ENCODE measurements at places on chromosomes 1 and 21.

GRCh38 chr1:180415985-180416633, 86.3 kb downstream of the ACBD6 start:
- DNase-seq, result peak; percentile 49

- no peak for DNase-seq
These were observed 11.1 kb upstream of the RPRD2 start for GRCh38 chr1:150352866-150353265.

GRCh38 chr1:4654764-4655673, 610 bp downstream of the AJAP1 start:
- DNase-seq, result no peak

DNA sequence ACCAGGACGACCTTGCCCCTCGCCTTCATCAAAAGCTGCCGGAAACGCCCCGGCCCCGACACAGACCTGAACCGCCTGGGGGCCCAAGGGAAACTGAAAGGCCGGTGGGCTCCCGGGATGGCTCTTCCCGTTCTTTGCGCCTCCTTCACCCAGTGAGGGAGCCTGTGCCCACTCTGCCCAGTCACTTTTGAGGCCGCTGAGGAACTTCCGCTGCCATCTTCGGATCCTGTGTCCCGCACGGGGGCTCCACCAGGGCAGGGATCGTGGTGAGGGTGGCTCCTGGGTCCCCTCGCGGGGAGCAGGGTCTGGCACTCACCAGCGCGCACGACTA, 104.0 kb downstream of the PPIAL4G start:
- DNase-seq, result no peak

DNA sequence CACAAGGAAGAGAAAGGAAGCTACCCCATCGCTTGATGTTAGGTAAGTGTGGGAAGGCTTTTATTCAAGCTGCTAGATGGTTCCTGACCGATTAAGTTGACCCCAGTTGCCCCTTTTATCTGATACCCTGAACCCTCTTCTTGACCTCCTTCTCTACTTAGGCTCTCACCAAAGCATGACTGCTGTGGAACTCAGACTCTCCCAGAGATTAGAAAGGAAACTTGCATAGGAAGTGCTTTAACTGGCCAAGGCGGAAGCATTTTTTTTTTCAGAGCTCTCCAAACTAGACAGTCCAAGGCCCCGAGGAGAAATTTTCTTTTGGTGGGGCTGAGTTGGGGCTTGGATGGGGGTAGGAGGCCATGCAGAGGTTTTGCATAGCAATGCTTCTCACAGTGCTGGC, 101.3 kb upstream of the USP24 start:
- DNase-seq, result no peak

GRCh38 chr21:32352526-32352925, 40.3 kb downstream of the URB1 start:
- no peak for DNase-seq

GRCh38 chr1:51000651-51001050, 30.6 kb downstream of the CDKN2C start:
- no peak for DNase-seq

- no peak for DNase-seq
These were observed 528.7 kb upstream of the PLXNA2 start for GRCh38 chr1:208772891-208773290.

GRCh38 chr1:27348861-27349783, 7.3 kb downstream of the SYTL1 start:
- DNase-seq, result peak; percentile 88

GRCh38 chr1:30764939-30765555, 7.5 kb upstream of the LAPTM5 start:
- no peak for DNase-seq

DNA sequence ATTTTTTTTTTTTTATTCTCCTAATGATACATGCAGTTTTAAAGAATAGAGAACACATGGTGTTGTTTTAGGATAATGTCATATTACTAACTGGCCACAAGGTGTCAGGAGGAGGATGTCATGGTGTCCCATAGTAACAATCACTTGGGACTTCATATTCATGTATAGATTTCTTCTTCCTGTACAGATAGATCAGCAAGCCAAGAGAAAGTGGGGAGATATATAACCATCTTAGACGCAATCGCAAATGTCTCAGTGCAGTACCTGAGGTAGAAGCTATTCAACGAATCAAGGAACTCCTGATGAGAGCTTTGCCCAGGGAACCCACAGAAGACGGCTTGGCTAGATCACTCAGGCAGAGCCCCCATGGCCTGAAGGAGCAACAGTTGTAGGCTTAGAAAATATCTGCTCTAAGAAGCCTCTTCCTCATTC, 12.3 kb downstream of the OR2T11 start:
- peak; percentile 41 for DNase-seq

DNA sequence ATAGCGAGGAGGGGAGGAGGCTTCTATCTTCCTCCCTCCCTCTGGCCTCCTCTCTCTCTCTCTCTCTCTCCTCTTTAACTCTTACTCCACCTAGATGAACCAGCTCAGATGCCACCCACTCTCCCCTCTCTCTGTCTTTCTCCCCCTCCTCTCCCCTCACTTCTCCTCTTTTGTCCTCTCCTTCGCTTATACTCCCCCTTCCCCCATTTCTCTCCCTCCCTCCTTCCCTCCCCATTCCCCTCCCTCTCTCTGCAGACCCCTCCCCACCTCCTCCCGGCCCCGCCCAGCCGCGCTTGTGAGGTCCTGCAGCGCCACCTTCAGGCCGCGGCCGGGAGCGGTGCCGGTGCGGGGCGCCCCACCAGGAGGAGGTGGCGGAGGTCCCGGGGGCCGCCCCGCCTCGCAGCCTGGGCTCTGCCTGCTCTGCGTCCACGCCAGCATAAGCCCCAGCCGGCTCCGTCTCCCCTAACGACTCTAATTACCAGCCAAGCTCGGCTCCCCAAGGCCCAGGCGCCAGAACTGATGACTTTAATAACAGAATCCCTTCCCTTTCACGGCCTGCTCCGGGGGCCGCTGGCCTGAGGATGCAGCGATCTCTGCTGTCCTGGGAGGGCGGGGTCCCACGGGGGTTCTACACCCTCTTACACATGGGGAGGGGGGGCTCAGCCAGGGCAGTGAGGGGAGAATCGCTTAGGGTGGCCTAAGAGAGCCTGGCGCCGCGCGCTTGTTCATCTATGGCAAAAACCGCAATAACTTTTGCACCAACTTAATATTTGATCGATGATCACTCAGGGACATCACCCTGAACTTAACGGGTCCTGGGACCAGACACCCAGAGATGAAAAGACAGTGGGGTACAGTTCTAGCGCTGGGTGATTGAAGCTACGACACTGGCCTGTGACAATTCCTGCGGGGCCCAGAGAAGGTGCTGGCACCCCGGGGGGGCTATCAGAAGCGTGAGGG, 637.3 kb downstream of the MATN1 start:
- DNase-seq, result no peak

GRCh38 chr1:60227601-60228000, 154.0 kb upstream of the C1orf87 start:
- DNase-seq, result peak; percentile 2

DNA sequence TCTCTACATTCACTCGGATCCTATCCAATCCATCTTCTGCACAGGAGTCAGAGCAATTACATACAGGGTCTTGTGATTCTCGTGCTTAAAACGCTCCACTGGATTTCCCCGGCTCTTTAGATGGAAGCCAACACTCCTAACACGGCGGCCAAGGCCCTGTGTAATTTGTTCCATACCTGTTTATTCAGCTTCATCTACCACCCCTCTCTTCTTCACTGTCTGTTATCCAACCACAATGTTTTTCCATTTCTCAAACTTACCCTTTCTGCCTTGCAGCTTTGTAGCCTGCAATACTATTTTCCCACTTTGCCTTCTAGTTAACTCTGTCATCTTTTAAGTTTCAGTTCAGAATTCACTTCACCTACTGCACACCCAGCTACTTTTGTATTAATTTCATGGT, 249.6 kb upstream of the USP25 start:
- no peak for DNase-seq

- DNase-seq, result no peak
These were observed 53.4 kb downstream of the KRTAP19-8 start for GRCh38 chr21:30984889-30985288.

GRCh38 chr1:224623743-224624333, 7.7 kb downstream of the CNIH3 start:
- peak; percentile 44 for DNase-seq

DNA sequence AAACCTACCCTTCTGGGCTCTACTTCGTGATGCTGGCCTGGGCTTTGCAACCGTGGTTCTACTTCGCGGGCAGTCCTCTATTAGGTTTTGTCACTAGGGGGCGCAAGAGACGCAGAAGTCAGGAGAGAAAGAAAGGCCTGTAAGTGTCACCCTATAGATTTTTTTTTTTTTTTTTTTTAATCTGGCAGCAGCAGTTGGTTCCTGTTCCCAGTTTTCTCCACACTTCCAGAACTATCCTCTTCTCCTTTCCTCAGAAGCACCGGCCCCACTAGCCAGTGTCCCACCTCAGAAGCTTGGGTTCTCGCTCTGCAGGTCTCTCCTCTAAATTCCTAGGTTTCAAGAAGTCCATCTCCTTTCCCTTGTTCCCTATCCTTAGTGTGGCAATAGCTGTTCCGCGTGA, 9.1 kb upstream of the LCE2D start:
- DNase-seq, result peak; percentile 79

DNA sequence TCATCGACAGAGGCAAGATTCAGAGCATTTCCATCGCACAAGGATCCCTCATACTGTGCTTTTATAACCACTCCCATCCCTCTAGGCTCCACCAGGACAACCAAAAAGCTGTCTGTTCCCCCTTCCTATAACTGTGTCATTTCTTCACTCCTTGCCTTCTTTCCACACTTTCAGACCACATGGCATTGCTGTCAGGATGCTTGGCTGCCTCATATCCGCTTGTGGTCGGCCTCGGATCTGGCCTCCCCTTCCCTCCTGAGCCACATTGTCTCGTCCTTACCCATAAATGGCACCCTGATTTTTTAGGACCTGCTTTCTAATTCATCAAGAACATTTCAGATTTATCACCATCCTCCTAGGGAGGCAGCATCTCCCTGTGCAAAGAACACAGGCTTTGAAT, 80.5 kb downstream of the HIVEP3 start:
- no peak for DNase-seq

- DNase-seq, result no peak
These were observed 1.3 kb downstream of the RNF2 start for GRCh38 chr1:185046668-185047067.

GRCh38 chr1:47433477-47434050, 4.3 kb upstream of the FOXD2 start:
- DNase-seq, result no peak

- peak; percentile 60 for DNase-seq
These were observed 95.1 kb downstream of the GPATCH2 start for GRCh38 chr1:217535601-217536377.

DNA sequence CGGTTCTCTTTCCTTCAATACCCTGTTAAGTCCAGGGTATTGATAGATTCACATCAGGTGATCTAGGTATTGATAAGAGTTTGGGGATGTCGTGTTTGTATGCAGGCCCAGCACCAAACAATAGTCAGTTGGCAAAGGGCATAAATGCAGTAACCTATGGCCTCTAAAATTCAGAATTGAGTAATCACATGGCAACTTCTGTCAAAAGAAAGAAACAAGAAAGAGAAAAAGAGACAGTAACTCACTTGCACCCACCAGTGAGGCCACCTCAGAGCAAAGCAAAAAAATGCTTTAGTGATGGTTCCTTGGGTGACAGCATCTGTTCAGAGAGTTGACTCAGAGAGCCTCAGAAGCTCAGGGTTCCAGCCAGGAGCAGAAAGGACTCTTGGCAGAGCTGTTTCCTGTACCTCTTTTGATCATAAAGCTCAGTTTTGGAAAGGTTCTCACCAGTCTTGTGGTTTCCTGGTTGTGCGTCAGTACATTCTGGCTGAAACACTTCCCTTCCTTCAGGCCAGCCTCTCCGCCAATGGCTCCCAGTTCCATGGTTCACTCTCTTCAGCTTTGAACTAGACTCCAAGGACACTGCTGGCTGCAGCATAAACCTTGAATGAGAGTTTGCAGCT, 70.1 kb upstream of the GORAB start:
- DNase-seq, result peak; percentile 44

DNA sequence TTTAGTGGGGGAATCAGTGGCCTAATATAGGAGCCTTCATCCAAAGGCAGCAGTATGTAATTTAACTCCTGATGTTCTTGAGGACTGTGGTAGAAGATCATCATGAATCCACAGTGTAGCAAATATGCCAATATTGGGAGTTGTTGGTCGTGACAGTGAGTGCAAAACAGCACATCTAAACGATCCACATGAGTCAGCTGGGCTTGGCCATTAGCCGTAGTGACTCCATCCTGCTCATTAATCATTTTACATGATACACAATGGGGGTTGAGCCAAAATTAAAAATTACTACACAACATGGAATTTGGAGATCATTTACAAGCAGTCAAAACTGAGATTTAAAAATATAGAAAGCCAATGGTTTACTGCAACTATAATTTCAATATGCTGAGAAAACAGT, 653.9 kb upstream of the CAMK1G start:
- peak; percentile 82 for DNase-seq

DNA sequence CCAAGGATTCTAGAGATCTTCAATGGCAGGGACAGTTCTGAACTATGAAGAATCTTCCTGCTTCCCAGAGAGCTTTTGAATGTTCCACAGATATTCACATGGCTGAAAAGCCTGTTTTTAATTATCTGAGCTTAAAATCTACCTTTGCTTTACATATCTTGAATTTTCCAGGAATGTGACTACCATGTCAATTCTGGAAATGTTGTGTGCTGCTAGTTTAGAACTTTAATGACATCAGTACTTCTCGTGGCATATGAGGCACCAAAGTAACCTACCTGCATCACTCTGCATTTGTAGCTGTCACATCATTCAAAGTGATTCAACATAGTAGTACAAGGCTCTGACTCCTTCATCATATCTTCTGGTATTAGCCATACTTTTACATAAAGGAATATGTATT, 122.7 kb upstream of the NFIA start:
- DNase-seq, result no peak

GRCh38 chr21:46035809-46036695, 54.5 kb downstream of the COL6A1 start:
- DNase-seq, result no peak

GRCh38 chr1:13675151-13675651, 24.8 kb upstream of the PRDM2 start:
- DNase-seq, result no peak

DNA sequence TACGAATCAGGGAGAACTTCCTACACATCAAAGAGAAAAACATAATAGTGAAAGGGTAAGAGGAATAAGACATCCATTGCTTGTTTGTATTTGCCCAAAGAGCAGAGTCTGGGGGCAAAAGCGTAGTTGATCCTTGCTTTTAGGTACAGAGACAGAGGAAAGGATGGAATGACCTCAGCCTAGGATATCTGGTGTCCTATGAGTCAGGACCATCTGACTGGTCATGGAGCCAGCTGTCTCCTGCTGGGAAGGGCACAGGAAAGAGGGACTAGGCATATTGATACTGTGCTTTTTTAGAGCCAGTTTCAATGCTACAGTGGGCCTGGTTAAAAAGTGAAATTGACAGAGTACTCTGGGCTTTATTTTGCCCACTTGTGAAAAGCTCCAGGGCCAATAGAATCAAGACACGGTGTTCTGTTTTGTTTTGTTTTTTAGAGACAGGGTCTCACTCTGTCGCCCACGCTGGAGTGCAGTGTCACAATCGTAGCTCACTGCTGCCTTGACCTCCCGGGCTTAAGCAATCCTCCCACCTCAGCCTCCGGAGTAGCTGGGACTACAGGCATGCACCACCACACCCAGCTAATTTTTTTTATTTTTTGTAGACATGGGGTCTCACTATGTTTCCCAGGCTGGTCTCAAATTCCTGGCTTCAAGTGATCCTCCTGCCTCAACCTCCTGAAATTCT, 3.2 kb downstream of the PLEKHO1 start:
- DNase-seq, result peak; percentile 41

- no peak for DNase-seq
These were observed 213.0 kb downstream of the CRB1 start for GRCh38 chr1:197481101-197481500.

GRCh38 chr1:241557551-241558193, 25.5 kb downstream of the KMO start:
- no peak for DNase-seq

Measured in epithelial cell of esophagus (primary cell).